ENCODE measurements at places on chromosomes 16 and 17.
A peak's percentile ranks its signal among the peaks of the same experiment; 100 is the strongest.

- no peak for DNase-seq
These were observed 32.0 kb downstream of the GTF3C1 start for GRCh38 chr16:27517664-27518063.

GRCh38 chr17:83190601-83191387, 111.4 kb downstream of the METRNL start:
- no peak for DNase-seq

- no peak for DNase-seq
These were observed 1.9 kb downstream of the HS3ST2 start for GRCh38 chr16:22815863-22816262.

GRCh38 chr17:76966016-76966415, 97.8 kb downstream of the MGAT5B start:
- no peak for DNase-seq

DNA sequence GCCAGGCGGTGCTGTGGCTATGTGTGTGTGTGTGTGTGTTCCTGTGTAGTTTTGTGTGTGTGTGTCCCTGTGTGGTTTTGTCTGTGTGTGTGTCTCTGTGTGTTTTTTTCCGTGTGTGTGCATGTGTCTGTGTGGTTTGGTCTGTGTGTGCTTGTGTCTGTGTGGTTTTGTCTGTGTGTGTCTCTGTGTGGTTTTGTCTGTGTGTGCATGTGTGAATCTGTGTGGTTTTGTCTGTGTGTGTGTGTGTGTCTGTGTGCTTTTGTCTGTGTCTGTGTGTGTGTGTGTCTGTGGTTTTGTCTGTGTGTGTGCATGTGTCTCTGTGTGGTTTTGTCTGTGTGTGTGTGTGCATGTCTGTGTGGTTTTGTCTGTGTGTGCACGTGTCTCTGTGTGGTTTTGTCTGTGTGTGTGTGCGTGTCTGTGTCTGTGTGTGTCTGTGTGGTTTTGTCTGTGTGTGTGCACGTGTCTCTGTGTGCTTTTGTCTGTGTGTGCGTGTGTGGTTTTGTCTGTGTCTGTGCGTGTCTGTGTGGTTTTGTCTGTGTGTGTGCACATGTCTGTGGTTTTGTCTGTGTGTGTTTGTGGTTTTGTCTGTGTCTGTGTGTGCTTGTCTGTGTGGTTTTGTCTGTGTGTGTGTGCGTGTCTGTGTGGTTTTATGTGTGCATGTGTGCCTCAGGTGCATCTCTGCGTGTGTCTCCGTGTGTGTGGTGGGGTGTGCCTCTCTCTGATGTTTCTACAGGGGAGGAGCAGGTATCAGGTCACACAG, 62.3 kb downstream of the ZDHHC7 start:
- no peak for DNase-seq

DNA sequence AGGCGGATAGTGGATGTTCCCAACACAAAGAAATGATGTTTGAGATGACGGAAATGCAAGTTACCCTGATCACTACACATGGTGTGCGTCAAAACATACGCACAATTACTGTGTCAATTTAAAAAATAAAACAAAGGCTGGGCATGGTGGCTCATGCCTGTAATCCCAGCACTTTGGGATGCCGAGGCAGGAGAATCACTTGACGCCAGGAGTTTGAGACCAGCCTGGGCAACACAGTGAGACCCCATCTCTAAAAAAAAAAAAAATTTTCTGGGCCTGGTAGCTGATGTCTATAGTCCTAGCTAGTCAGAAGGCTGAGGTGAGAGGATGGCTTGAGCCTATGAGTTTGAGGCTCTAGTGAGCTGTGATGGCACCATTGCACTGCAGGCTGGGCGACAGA, 51.8 kb downstream of the TEKT5 start:
- DNase-seq, result no peak

DNA sequence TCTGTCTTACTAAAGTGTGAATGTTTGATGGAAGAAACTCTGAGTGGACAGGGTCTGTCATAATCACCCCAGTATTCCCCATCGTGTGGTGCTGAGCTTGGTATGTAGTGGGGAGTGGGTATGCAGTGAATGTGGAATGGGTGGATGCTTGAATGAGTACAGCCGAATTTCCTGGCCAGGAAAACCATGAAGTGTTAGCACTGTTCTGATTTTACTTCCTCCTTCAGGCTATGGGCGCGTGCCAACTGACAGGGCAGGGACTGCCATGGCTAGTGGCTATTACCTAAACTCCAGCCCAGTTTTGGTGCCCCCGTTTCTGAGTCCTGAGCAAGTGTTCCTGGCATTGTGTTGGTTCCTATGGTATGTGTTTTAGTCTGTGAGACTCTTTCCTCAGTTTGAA, 48.6 kb downstream of the PRKCA start:
- DNase-seq, result no peak

DNA sequence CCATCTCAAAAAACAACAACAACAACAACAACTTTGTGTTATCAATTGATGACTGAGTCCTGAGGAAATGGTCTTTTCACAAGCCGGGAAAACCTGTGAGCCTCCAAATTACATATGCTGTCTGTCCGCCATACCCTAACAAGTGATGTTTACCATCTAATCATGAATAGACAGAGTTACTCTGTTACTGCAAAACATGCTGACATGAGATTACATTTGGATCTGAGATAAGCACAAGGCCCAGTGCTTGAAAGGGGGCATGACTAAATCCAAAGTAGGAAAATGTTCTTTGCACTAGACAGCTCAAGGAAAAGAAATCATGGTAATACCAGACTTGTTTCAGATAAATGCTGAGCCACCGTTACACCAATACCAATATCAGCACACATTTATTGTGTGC, 8.6 kb upstream of the ATXN1L start:
- no peak for DNase-seq

- no peak for DNase-seq
These were observed 34.9 kb downstream of the ARHGAP17 start for GRCh38 chr16:24980077-24980793.

DNA sequence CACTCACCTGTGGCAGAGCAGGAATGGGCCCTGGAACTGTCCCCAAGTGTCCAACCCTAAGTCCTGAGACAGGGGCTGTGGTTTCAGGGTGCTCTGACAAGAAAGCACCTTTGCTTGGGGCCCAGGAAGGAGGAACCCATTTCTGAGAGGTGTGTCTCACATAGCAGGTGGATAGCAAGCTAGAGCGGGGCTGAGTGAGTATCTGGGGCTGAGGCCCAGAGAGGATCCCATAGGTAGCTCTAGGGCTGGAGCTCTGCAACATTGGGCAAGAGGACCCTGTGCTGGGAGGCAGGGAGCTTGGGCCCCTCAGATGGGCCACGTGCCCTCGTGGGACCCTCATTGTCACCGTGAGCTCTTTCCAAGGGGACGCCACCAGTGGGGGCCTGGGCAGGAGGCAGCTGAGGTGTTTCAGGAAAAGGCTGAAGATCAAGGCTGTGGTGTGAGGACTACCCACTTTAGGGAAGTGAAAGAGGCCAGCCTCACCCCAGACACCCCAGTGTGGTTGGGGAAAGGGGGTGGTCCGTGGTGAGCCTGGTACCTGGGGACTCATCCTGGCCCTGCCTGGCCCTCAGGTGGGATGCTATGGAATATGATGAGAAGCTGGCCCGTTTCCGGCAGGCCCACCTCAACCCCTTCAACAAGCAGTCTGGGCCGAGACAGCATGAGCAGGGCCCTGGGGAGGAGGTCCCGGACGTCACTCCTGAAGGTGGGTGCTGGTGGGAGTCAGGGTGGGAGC, 5.3 kb downstream of the DEF8 start:
- DNase-seq, result no peak

DNA sequence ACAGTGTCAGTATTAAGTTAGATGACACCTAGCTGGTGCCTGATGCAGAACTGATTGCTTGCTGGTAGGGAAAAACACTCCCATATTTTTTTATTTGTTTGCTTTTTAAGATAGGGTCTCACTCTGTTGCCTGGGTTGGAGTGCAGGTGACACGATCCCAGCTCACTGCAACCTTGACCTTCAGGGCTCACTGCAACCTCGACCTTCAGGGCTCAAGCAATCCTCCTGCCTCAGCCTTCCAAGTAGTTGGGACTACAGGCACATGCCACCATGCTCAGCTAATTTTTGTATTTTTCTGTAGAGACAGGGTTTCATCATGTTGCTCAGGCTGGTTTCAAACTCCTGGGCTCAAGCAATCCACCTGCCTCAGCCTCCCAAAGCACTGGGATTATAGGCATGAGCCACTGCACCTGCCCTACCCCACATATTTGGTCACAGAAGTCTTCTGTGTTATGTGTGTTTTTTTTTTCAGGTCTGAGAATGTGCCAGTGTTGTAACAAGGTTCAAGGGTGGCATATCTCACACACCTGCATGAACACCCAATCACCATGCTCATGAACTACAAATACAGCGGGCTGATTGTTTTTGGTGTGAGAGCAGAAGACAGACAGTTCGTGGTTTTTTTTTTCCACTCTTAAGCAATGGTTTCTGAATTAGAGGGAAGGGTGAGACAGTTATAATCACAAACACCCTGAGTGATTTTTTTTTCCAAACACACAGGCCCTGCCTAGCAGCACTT, 22.8 kb downstream of the SPAG9 start:
- DNase-seq, result no peak

GRCh38 chr16:88194397-88195268, 188.1 kb upstream of the ZNF469 start:
- DNase-seq, result no peak

GRCh38 chr17:67157732-67158639, 87.0 kb downstream of the HELZ start:
- DNase-seq, result no peak

- no peak for DNase-seq
These were observed 22.6 kb upstream of the GOSR1 start for GRCh38 chr17:30454635-30455034.

- DNase-seq, result peak; percentile 0
These were observed 366 bp downstream of the ANKS3 start for GRCh38 chr16:4733747-4734062.

GRCh38 chr16:79381603-79382042, 218.9 kb downstream of the MAF start:
- DNase-seq, result peak; percentile 23

Measured in CD4-positive, alpha-beta T cell treated with Interleukin-4 for 4 hours (primary cell).